ENCODE measurements at places on chromosomes 13 and 19.

DNA sequence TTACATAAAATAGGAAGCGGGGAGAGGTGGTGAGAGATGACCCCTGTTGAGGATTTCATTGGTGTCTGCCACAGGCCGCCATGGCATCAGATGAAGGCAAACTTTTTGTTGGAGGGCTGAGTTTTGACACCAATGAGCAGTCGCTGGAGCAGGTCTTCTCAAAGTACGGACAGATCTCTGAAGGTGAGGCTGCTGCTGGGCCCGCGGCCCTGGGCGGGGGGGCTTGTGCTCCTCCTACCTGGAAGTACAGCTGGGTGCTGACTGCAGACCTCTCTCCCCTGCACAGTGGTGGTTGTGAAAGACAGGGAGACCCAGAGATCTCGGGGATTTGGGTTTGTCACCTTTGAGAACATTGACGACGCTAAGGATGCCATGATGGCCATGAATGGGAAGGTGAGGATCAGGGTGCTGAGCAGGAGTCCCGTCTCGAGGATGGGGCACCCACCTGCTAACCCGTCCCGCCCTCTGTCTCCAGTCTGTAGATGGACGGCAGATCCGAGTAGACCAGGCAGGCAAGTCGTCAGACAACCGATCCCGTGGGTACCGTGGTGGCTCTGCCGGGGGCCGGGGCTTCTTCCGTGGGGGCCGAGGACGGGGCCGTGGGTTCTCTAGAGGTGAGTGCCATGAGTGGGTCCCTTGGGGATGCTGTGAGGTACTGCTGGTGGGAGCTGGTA lies 1.9 kb downstream of the CIRBP start:
- DNase-seq = no peak

DNA sequence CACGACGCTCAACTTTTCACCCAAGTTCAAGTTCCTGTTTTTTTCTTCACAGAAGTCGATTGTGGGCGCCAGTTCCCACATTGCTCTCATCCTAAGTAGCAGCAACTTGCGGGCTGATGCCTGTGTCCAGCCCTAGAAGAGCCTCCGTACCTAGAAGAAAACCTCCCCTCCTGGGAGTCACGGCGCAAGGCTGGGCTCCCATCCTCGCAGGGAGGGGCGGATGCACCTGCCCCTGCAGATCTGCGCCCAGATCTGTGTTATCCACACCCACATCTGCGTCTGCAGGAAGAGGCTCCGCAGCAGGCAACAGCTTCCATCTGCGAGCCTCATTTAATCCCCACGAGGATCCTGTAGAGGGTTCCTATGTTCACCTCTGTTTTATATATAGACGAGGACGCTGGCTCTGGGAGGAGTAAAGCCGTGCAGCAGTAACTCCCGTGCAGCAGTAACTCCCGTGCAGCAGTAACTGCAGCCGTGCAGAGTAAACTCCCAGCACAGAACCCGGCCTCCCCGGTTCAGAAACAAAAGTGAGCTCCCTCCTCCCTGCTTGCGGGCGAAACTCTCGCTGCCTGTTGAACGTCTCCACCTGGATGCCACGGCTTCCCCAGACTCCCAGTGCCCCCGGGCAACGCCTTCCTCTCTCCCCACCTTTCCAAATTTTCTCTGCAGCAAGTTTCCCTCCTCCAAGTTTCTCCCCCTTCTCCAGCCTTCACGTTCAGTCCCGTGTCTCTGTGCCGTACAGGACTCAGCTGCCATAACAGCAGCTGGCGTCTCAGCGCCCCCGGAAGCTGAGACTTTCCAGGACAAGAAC lies 23.5 kb upstream of the LAIR1 start:
- DNase-seq = peak; percentile 25

DNA sequence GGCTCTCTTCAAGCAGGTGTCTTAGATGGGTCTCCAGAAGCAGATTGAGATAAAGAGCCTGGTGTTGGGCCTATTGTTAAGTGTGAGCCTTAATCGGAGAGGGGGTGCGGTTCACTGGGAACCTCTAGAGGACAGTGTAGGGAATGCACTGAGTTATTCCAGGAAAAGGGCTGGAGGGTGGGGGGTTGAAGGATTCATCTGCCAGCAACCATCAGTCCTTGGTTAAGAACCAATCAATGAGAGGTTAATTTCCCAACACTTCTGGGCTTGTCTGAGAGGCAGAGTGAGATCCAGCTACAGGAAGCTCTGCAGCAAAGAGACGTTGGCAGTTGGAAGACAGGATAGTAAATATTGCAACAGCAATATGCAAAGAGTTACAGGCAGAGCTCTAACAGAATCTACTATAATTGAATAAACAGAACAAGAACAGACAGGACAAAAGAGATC lies 28.7 kb downstream of the CYP4F2 start:
- peak; percentile 64 for DNase-seq

- DNase-seq = no peak
Observed at GRCh38 chr19:8000298-8001038, 5.0 kb downstream of the ELAVL1 start.

DNA sequence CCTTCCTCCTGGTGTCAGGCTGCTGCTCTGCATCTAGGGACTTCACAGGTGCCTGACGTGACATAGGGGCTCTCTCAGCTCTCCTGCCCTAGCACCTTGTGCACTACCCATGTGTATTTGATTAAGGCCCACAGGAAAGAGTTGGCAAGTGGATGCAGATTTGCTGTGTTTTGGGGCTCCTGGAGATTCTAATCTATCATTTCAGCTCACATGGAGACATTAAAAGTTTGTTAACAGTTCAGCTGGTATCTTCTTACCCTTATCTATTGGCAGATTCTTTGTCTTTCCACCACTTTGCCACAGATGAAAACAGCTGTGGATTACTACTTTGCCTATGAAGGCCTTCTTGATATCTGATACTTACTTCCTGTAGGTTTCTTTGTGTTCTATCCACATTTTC lies 41.9 kb downstream of the WASF3 start:
- no peak for DNase-seq

GRCh38 chr13:104372095-104372655 lies 1306.0 kb upstream of the SLC10A2 start:
- no peak for DNase-seq

DNA sequence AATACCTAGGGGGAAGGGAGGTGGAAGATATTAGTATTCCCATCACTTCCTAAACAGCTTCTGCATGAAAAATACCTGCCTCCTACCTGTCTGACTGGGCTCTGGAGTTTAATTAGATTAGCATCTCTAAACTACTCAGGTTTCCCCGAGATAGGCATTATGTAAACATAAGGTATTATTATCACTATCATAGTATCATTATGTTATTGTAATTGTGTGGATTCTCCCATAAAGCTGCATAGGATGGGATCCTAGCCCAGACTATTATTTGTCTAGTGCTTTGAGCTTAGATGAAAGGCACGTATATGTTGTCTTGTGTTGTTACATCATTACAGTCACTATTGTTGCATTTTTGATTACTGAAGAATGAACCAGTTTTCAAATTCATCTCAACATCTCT lies 115.2 kb upstream of the SOX21 start:
- no peak for DNase-seq

GRCh38 chr13:50417597-50417996 lies 402.4 kb downstream of the KCNRG start:
- no peak for DNase-seq

DNA sequence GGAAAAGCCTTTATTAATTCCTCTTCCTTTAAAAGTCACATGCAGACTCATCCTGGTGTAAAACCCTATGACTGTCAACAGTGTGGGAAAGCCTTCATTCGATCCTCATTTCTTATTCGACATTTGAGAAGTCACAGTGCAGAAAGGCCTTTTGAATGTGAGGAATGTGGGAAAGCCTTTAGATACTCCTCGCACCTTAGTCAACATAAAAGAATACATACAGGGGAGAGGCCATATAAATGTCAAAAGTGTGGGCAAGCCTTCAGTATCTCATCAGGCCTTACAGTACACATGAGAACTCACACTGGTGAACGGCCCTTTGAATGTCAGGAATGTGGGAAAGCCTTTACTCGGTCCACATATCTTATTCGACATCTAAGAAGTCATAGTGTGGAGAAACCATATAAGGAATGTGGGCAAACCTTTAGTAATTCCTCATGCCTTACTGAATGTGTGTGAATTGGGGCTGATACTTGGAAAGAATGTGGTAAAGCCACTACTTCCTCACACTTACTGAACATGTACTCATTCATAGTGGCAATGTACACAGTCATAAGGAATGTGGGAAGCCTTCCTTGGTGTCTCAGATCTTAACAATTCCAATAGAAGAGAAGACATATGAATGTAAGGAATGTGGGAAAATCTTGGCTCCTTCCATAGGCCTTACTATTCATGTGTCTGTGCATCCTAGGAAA lies 18.8 kb downstream of the ZNF559 start:
- DNase-seq = no peak

DNA sequence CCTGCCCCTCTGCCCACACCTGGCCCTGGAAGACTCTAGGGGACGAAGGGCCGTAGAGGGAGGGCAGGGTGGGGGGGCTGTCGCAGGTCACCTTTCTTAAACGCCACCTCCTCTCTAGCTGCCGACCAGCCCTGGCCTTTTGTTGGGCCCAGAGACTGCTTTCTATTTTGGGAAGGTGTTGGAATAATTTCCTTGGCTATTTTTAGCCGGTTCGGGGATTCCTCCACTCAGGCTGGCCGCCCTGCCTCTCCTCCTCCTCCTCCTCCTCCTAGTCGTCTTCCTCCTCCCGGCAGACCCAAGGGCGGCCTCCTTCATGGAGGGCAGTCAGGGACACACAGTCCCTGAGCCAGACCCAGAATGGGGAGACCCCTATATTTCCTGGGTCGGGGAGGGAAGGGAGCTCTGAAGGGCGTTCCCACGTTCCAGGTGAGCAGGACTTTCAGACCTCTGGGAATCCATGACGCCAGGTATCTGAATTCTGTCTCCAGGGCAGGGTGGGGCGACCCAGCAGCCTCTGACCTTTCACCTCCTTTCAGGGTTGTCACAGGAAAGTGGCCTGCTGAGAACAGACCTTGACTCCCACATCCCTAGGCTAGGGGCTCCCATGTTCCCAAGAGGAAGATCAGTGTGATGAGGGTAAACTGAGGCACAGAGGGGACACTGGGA lies 19.9 kb downstream of the GADD45B start:
- DNase-seq = peak; percentile 53

GRCh38 chr13:74221752-74222151 lies 87.5 kb upstream of the KLF12 start:
- no peak for DNase-seq

DNA sequence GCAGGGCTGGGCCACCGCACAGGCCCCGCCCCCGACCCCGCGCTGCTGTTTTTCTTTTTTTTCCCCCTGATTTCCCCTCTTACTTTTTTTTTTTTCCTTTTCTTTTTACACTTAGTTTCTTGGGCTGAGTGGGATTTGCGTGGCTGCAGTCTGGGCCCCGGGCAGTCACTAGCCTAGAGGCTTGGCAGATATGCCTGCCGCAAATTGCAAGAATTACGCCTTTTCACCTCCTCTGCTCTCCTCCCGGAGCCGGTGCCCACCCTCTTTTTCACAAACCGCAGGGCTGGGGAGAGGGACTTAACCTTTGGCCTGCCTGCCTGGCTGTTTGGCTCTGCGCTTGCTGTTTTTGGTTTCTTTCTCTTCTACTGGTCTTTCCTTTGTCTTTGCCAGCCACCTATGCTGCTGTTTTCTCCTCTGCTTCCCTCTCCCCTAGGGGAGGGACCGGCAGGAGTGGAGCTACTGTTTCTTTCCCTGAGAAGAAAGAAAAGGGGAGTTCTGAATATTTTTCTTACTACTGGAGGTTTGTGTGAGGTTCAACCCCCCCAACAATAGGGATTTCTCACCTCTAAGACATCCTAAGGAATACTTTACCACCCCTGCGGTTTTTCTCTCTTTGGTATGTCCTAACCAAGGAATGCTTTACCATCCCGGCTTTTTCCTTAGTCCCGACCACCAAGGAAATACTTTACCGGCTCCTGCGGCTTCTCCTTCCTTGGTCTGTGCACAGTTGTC lies 11.0 kb downstream of the ZNF552 start:
- DNase-seq = peak; percentile 67

DNA sequence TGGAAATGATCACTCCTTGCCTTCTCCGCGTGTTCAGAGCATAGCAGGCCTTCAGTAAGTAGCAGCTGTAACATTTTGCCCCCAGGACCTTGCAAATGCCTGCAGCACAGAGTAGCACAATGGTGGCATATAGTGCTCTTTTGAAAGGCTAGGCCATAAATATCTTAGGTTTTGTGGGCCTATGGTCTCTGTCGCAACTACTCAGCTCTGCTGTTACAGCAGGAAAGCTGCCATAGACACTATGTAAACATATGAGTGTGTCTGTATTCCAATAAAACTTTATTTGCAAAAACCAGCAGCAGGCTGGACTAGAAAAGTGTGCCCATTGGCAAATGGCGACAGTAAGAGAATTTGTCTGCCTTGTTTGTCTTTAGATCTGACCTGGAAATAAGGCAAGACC lies 9.4 kb downstream of the ITPKC start:
- DNase-seq = no peak

GRCh38 chr13:80341756-80342370 lies 937 bp upstream of the SPRY2 start:
- peak; percentile 18 for DNase-seq

DNA sequence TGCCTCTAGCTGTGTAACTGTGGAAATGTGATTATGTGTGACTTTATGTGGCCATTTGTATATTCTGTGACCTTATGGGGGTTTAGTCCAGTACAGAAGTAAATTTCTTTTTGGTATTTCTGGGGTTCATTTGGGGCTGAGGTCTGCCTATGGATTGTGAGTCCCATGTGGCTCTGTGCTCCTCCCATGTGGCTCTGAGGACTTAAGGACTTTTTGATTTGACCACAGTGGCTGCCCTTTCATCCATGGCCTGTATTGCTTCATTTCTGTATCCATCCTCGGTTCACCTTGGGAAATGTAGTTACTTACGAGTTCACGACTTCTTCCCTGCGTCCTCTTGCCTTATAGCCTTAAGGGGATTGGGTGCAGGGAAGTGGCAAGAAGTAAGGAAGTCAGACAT lies 1.0 kb downstream of the ZNF420 start:
- no peak for DNase-seq

GRCh38 chr13:41614671-41615527 lies 157.5 kb downstream of the RGCC start:
- no peak for DNase-seq

GRCh38 chr13:99553033-99553432 lies 51.8 kb downstream of the TM9SF2 start:
- DNase-seq = no peak

DNA sequence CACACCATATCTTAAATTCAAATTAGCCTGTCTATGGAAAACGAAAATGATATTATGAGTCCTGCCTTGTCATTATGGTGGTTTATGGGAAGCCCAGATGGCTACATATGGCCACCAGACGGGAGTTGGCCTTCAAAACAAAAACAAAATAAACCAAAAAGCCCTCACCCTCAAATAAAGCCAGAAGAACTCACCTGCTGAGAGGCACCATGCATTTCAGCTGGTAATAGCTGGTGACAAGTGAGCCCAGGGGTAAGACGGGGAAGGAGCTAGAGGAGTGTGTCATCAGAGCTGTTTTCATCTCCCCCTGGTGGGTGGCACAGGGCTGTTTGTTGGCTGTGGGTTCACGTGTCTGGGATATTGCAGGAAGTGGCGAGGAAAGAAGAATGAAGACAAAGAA lies 152.9 kb downstream of the EFNB2 start:
- DNase-seq = no peak

- DNase-seq = no peak
Observed at GRCh38 chr13:69243366-69243765, 864.3 kb upstream of the ATXN8OS start.
